Activated T-helper 1 cell treated with anti-CD3 and anti-CD28 coated beads, Interleukin-2, amount 50 U/mL, for 16 hours (primary cell): ENCODE measurements at places on chromosomes 1 and 21.

DNA sequence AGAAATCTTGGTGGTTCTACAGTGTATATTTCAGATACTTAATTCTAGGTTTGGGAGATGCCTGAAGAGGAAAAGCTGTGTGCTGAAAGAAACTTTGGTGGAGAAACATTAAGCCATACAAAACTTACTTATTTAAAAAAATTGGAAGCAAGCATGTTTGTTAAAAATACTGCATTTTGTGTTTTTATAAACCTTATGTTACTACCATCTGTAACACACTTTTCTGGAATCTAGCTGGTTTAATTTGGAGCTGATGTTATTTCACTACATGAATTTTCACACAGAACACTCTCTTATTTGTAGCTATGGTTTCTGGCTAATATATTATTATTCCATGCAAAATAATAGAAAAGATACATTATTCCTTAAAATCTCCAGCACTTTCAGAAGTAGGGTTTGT, 710.7 kb downstream of the ADGRL2 start:
- no peak for DNase-seq

- no peak for DNase-seq
Observed at GRCh38 chr21:15058854-15059263, 5.9 kb downstream of the NRIP1 start.

GRCh38 chr1:31376375-31377134, 3.7 kb upstream of the FABP3 start:
- DNase-seq, result no peak

DNA sequence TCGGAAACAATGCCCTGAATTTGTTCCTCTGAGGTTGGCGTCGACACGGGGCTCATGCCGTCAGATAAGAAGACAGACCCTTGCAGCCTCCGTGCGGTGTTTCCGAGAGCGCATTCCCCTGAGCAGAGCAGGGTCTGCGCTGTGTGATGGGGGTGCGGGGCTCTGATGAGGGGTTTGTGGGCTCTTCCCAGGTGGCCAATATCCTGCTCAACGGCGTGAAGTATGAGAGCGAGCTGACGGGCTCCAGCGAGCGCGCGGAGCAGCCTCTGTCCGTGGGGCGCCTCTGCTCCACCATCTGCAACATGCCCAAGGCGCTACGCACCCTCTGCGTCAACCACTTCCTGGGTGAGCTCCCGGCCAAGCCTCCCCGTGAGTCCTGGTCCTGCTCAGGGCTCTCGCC, 17.3 kb downstream of the SLC45A1 start:
- DNase-seq, result no peak

DNA sequence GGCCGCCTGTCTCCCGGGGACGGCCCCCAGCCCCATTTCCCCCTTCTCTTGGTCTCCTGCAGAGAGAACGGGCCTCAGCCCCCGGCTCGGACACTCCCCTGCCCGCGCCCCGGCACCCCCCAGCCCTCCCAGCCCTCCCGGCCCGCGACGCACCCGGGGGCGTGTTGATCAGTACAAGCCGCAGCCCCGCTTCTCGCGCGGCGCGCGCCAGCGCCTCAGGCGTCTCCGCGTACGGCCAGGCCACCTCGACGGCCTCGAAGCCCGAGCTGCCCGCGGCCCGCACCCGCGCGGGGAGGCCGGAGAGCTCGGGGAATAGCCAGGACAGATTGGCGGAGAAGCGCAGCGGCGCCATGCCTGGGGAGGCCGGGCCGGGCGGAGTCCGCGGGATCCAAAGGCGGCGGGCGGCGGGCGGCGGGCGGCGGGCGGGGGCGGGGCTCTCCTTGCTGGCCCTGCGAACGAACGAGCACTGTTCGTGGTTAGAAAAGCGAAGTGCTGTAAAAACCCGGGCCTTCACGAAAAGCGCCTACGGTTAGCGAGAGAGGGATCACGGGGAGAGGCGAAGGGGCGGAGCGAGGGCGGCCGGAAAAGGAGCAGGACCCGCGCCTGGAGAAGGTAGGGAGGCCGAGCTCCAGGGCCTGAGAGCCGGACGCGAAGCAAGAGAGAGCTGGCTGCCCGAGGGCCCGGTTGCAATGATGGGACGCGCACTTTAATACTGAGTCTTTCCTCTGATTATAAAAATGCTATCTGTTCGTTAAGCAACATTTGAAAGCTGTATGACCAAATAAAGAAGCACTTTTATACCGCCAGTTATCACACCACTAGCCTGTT, at the start of gene HYI:
HYI (minus strand) TSS at position 490 of the 828 bp plus-strand sequence; CDS start at position 352, 138 bp downstream.
- peak; percentile 39 for DNase-seq

- DNase-seq, result no peak
Observed at GRCh38 chr1:102190429-102190828, 193.7 kb upstream of the OLFM3 start.

GRCh38 chr1:26978901-26979300, 14.6 kb upstream of the TRNP1 start:
- no peak for DNase-seq

DNA sequence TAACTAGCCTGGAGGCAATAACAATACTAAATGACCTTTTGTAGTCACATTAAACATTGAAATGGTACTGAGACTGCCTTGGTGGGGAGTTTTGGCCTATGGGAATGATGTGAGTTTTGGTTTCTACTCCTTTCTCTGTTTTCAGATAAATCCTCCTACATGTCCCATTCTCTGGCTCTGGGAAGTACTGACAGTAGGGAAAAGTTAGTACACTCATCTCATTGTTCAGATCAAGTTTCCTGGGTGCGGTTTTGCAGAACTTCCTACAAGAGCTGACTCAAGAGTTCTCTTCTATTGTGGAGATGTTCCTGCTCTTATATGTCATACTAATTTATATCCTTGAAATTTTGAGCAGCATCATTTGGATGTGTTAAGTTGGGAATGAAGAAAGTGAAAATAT, 74.2 kb upstream of the MACF1 start:
- DNase-seq, result no peak

- no peak for DNase-seq
Observed at GRCh38 chr1:229730573-229730972, 104.5 kb downstream of the URB2 start.

DNA sequence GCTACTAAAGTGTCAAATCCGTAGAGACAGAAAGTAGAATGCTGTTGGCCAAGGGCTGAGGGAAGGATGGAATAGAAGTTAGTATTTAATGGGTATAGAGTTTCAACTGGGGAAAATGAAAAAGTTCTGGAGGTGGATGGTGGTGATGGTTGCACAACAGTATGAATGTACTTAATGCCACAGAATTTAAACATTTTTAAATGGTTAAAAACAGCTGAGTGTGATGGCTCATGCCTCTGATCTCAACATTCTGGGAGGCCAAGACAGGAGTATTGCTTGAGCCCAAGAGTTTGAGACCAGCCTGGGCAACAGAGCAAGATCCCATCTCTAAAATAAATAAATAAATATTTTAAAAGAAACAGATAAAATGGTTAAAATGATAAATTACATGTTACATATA, 44.5 kb downstream of the PIK3R3 start:
- DNase-seq, result no peak

- DNase-seq, result no peak
Observed at GRCh38 chr1:181587870-181588438, 104.6 kb downstream of the CACNA1E start.

GRCh38 chr21:24014381-24014780, 1592.9 kb downstream of the MRPL39 start:
- no peak for DNase-seq

DNA sequence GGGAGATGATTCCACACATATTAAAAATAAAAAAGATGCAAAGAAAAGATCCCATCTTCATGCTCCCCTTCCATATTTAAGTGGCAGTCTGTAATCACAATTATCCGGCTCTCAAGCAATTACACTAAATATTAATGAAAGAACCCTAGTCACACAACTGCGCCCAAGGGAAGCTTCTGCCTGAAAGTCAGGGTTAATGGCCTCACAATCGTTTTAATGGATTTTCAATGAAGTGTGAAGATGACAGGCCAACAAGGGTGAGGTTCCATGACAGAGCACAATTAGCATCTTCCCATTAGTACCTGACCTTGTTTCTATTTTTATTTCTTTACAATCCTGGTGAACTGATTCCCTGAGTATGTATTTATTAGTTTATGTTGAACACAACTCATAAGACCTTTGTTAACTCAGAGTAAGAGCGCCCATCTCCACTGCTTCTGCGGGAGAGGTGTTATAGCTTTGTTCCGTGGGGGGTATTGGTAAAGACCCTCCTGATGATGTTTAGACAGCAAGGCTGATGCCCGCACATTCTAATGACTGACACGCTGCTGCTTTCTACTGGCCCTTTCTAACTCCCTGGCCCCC, 80.9 kb downstream of the IER5 start:
- no peak for DNase-seq

GRCh38 chr21:44740742-44741141, 29.4 kb upstream of the TSPEAR start:
- DNase-seq, result no peak

DNA sequence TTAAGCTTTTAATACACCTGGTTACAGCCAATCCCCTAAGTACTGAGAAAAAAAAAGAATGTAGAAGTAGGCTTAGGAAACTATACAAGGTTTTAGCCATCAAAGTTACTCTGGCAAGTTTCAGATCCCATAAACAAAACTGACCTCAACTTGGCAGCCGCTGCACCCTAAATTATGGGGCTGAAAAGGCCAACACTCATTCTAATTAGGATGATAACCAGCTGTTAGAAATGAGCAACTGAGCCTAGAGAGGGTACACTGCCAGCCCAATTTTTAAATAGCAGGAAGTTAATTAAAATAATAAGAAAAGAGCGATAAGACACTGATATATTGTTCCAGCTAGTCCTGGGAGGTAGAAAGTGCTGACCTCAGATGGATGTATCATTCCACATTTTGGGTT, 105.7 kb upstream of the VAV3 start:
- DNase-seq, result no peak

- DNase-seq, result no peak
Observed at GRCh38 chr21:42308161-42308913, 6.9 kb downstream of the TFF3 start.

DNA sequence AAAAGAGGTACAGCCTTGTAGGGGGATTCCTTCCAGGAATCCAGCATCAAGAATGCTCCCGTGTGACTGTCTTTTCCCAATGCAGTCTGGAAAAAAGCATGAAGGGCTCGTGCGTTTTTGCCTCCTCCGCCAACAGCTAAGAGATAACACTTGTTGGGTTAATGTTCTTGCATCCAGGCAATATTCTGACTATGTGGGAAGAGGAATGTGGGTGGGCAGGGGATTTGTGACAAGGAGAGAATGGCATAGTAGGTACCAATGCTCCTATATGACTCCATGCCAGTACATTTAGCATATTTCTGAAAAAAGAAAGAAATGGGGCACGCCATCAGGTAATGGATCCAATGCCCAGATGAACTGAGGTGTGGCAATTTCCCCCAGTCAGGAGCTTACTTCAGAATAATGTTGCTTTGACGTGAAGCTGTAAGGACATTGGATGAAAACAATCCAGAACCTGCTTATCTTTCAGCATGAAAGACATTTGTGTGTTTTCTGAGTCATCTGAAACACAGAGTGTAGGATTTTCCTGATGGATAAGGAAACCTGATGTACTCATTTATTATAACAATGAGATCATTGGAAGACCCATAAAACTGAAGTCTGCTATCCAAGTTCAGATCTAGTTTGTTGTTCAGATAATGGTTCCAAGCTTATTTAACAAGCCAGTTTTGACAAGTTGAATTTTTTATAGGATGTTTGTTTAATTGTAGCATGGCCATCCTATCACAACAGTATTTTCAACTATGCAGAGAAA, 105.5 kb downstream of the LYPLAL1 start:
- DNase-seq, result no peak

- no peak for DNase-seq
Observed at GRCh38 chr1:231666937-231667608, 40.5 kb downstream of the DISC1 start.

- DNase-seq, result no peak
Observed at GRCh38 chr1:3015744-3016143, 5.5 kb upstream of the ACTRT2 start.

GRCh38 chr1:193451001-193451400, 264.6 kb upstream of the B3GALT2 start:
- DNase-seq, result no peak

DNA sequence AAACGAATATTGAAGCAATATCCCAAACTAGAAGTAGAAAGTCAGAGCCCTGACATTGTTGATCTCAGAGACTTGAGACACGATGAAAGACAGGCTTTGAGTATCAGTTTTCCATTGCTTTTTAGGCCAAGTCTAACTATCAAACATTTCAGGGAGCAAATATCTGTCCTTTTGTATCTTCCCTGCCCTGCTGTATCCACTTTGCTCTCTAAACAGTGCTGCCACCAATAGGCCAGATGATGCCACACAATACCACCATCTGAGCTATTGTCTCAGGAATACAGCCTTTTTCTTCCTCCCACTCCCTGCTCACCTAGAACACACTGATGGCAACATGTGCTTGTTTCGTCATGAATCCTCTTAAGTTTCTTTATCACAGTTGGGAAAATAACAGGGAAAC, 62.6 kb upstream of the SPAG17 start:
- no peak for DNase-seq

GRCh38 chr1:19824541-19824940, 9.5 kb upstream of the RNF186 start:
- no peak for DNase-seq

DNA sequence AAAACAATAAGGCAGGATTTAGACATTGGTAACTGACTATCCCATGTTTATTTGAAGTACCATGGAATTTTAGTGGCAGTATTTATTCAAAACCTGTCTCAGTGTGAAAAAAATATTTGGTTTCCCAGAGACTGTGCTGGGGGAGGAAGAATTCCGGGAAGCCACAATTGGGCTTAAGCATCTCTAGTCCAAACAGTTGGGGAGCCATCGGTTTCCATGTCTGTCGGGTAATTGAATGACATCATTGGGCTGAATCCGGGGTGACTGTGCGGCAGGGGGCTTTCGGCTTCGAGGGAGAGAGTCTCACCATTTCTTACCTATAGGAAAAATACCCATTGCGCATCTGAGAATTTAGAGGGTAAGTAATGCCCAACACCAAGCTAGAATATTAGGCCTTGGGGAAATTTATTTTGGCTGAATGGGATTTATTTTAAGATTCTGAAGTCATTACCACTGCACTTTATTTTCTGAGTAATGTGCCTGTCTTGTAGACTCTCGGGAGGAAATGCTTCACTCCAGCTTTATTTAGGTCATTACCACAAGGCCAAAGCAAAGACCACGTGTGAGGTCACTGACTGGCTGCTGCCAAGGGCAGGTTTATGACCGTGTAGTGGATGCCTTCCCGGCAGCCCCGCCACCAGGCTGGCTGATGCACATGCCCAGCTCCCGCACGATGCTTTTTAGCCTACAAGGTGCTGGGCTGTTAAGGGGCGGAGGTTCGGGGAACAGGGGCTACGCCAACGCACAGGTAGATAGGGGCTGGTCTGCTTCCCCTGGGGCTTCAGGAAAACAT, 23.1 kb upstream of the UMODL1 start:
- no peak for DNase-seq
